ENCODE measurements at places on chromosomes 6 and 20.

DNA sequence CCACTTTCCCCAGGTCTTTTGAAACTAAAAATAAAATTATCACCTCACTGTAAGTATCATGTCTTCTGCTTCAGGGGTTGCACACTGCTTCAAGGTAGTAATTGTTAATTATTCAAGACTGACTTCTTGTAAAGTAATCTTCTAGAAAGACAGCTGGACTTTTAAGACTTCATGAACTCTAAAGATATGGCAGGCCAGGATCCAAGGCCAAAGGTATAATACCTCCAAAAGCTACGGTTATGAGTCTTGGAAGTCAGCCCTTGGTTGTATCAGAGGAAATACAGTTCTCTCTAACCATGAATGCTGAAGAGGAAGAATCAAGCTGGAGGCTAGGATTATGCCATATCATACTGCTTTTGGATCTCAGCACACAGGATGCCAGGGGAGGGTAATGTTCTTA is 1346.8 kb upstream of the GJE1 start:
- H3K36me3 ChIP-seq = no peaks in the 10 kb centered on the region
- no peak for DNase-seq
- no peaks in the 10 kb centered on the region for H3K4me1 ChIP-seq

- H3K4me1 ChIP-seq = peaks cover 18% of the 10 kb centered on the region
- DNase-seq = no peak
- H3K36me3 ChIP-seq = no peaks in the 10 kb centered on the region
- H3K27ac ChIP-seq = no peak overlapping the region
- H3K27me3 ChIP-seq = no peaks in the 10 kb centered on the region
Observed at GRCh38 chr6:89299466-89299850, 15.6 kb downstream of the GABRR2 start.

- no peak overlapping the region for H3K4me3 ChIP-seq
- no peaks in the 10 kb centered on the region for H3K27me3 ChIP-seq
- H3K36me3 ChIP-seq = no peaks in the 10 kb centered on the region
- no peak overlapping the region for H3K27ac ChIP-seq
- no peak for DNase-seq
Observed at GRCh38 chr6:110101885-110102284, 77.6 kb downstream of the WASF1 start.

DNA sequence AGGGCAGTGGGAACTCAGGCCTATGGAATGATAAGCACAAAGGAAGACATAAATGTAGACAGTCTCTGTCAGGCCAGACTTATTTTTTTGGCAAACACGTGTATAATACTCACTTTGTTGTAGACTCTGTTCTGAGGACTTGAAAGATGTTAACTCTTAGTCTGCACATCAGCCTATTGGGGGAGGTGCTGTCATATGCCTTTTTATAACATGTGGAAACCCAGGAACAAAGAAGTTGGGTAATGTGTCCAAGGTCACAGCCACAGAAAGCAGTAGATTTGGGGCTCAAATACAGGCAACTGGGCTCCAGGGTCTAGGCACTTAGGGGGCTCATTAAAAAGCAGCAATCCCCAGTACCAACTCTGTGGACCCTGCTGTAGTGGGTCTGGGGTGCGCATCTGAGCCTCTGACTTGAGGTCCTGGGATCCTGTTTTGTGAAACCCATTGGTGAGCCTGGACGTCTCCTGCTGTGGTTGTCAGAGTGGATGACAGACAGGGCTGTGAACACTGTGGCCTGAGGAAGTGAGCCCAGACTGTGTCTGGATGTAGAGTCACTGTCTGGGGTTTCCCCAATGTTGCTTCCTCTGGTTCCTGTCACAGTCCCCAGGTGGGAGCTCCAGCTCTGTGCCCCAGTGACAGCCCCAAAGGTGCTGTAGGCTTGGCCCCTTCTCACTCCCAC is 50.0 kb downstream of the CDH26 start:
- DNase-seq = peak; percentile 19
- H3K27ac ChIP-seq = no peak overlapping the region
- H3K36me3 ChIP-seq = no peaks in the 10 kb centered on the region
- H3K4me3 ChIP-seq = no peak overlapping the region
- no peaks in the 10 kb centered on the region for H3K27me3 ChIP-seq
- H3K4me1 ChIP-seq = peaks cover 18% of the 10 kb centered on the region

GRCh38 chr6:113871975-113872374 is 14.8 kb downstream of the MARCKS start:
- DNase-seq = no peak
- H3K4me3 ChIP-seq = no peak overlapping the region
- no peaks in the 10 kb centered on the region for H3K36me3 ChIP-seq

DNA sequence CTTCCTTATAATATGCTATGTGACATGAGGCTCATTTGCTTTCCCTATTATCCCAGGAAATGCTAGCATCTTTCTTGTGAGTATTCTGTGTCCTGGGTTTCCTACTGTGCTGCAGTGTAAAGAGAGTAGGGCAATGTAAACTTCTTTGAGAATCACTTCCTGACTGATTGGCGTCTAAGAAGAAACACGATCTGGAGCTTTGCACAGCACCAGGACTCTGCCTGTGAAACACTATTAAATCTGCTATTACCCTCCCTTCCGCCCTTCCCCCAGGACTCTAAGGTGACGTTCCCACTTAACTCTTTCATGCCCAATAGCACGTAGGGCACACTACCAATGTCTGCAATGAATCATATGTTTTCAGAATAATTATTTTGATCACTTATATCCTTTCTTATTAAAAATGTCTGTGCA is 607.3 kb upstream of the CITED2 start:
- H3K4me3 ChIP-seq = no peak overlapping the region
- no peak overlapping the region for H3K27ac ChIP-seq
- peaks cover 11% of the 10 kb centered on the region for H3K27me3 ChIP-seq
- DNase-seq = no peak

DNA sequence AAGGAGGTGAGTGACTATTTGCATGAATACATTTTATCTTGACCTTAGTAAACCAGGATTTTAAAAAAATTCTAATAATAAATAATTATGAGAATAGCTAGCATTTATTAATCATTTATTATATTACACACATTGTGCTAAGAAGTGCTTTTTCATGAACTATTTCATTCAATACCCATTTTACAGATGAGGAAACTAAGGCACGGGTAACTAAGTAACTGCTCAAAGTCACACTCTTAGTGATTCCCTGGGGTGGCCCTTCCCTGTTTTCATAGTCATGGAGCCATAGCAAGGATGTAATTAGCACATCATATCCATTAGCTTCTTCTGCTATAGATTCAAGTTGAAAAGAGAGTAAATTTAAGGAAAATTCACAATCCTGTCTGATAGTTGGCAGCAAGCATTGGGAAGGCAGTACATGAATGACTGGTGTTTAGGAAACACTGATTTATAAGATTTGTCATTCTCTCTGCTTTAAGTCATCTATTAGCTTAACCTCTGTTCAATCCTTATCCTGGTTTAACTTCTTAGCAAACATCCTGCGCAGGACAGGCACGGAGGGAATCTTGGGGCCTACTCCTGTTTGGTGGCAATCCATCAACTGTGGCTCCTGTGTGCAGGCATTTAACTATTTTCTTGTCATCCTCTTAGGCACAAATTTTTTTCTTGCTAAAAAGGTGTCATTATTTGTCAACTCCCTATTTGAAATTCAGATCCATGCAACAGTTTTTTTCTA is 68.3 kb downstream of the RIN2 start:
- H3K27ac ChIP-seq = no peak overlapping the region
- peaks cover 9% of the 10 kb centered on the region for H3K4me1 ChIP-seq
- H3K27me3 ChIP-seq = peaks cover 3% of the 10 kb centered on the region
- no peak for DNase-seq
- H3K36me3 ChIP-seq = no peaks in the 10 kb centered on the region
- no peak overlapping the region for H3K4me3 ChIP-seq

- H3K27me3 ChIP-seq = no peaks in the 10 kb centered on the region
- peak overlapping the region; percentile 88 for H3K4me3 ChIP-seq
- DNase-seq = no peak
- peaks cover 50% of the 10 kb centered on the region for H3K4me1 ChIP-seq
- peaks cover 12% of the 10 kb centered on the region for H3K36me3 ChIP-seq
- peak overlapping the region; percentile 97 for H3K27ac ChIP-seq
Observed at GRCh38 chr6:118892355-118892991, 1.5 kb upstream of the ASF1A start.

GRCh38 chr6:3490625-3490980 is 33.8 kb upstream of the SLC22A23 start:
- peaks cover 12% of the 10 kb centered on the region for H3K27me3 ChIP-seq
- no peak for DNase-seq
- no peak overlapping the region for H3K4me3 ChIP-seq
- no peaks in the 10 kb centered on the region for H3K4me1 ChIP-seq

GRCh38 chr6:104218116-104218515 is 641.6 kb downstream of the HACE1 start:
- H3K27me3 ChIP-seq = no peaks in the 10 kb centered on the region
- no peaks in the 10 kb centered on the region for H3K36me3 ChIP-seq

DNA sequence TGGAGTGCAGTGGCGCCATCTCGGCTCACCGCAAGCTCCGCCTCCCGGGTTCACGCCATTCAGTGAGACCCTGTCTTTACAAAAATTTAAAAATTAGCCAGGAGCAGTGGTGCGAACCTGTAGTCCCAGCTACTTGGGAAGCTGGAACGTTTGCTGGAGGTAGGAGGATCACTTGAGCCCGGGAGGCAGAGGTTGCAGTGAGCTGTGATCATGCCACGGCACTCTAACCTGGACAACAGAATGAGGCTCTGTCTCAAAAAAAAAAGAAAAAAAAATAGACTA is 5.7 kb upstream of the PARD6B start:
- no peak for DNase-seq
- peaks cover 18% of the 10 kb centered on the region for H3K4me1 ChIP-seq
- H3K4me3 ChIP-seq = no peak overlapping the region
- H3K27me3 ChIP-seq = no peaks in the 10 kb centered on the region
- no peaks in the 10 kb centered on the region for H3K36me3 ChIP-seq
- H3K27ac ChIP-seq = no peak overlapping the region

DNA sequence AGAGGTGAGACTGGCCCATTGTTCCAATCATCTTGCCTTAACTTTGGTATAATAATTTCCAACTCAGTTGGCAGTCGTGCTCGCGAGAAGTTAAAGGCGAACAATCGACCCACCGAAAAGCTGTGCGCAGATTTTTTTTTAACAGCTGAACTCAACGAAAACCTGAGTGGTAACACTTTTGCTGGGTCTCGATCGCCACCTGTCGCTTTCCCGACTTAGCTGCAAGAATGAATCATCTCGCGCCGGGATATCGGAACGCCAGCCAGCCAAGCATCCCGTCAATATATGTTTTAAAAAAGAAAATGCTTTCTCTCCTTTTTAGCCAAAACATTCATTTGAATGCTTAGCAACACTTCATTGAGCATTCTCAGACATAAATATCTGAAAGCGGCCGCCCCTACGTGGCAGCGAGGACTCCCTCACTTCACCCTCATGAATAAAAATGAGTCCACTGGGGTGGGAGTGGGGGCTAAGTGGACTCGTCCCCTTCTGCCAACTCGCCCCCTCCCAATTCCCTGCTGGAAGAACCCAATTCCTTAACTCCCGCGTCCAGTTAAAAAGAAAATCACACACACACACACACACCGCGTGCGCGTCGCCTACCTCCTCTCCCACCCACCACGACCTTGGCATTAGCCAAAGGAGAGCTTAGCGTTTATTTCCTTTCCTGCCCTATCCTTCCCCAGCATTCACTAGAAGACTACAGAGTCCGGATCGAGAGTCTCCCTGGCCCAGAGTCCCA is 1.5 kb downstream of the COL12A1 start:
- H3K4me3 ChIP-seq = peak overlapping the region; percentile 41
- H3K36me3 ChIP-seq = no peaks in the 10 kb centered on the region
- H3K27me3 ChIP-seq = peaks cover 82% of the 10 kb centered on the region
- H3K4me1 ChIP-seq = peaks cover 58% of the 10 kb centered on the region
- no peak overlapping the region for H3K27ac ChIP-seq
